ENCODE measurements at places on chromosomes 5 and 9.
A peak's percentile ranks its signal among the peaks of the same experiment; 100 is the strongest.

- DNase-seq = no peak
Measured at GRCh38 chr9:93601063-93601462, 24.7 kb downstream of the PHF2 start.

DNA sequence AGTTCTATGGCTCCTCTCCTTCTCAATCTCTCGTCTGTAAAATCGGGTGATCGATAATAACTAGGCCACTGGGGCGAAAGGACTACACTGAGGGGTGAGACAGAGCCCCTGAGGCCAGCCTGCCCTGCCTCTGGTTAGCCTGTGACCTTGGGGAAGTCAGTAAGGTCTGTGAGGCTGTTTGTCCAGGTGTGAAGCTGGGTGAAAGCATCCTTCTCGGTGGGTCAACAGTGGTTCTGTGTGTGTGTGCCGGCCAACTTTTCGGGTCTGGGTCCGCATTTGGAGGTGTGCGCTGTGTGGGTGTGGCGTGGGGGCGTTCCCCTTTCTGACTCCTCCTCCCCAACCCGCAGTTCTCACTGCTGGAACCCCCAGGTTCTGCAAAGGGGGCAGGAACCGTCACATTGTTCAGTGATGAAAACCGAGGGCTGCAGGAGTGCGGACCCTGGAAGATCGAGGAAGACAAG is 5.0 kb upstream of the RNF44 start:
- DNase-seq = no peak

GRCh38 chr5:107551088-107551487 is 119.6 kb downstream of the EFNA5 start:
- DNase-seq = no peak

DNA sequence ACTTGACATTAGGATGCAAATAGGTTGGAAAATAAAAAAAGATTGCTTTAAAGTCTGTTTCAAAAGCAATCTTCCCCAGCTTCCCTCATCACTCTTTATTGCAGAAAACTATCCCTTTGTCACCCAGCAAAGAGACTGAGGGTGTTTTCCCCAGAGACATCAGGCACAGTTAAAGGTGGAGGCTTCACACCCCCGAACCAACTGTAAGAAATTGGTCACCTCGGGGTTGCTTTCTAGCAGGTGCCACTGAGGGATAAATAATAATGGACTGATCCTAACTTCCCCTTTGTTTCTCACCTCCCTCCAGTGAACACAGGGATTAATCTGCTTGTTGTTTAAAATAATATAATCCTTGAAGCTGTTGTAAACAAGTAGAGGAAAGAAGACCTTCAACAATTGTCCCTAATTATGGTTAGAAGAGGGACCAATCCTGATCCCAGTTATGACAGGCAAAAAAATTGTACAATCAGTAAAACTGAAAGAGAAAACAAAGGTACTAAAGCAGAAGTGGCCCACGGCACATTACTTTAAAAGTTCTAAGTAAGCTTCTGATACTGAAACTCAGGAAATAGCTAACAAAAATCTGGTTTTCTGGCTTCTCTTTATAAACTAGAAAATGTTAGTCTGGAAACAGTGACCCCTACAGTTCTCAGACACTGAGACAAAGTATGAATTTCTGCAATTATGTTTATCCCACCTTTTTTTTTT is 6.6 kb upstream of the PCSK1 start:
- DNase-seq = no peak

DNA sequence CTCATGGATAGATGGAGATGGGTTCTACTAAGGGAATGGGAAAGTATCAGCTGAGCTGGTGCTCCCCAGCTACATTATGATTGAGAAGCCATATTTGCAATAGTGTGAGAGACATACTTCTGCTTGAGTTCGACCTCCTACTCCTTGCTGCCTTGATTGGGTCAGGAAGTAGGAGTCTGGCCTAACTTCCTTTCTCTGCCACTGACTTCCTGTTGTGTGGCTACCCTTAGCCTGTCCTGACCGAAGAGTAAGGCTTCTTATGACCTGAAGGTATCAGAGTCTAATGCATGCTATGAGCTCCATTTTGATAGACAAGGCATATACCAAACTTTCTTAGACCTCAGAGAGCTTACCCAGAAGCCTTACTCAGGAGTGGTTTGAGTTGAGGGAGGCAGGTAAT is 53.9 kb downstream of the OSTF1 start:
- no peak for DNase-seq

DNA sequence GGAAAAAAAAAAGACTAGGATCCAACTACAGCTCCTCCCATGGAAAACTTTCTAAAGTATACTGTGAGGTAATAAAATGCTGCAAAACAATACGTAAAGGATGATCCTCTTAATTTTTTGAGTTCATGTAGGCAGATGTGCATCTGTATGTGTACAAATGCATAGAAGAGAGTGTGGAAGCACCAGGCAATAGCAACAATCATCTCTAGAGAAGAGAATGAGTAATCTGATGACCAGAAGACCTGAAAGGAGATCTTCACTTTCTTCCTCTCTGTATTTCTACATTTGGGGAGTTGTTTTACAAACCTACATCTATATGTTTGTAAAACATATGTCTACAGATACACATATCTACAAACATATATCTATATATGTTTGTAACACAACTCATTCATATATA is 29.3 kb upstream of the SPDL1 start:
- DNase-seq = no peak

DNA sequence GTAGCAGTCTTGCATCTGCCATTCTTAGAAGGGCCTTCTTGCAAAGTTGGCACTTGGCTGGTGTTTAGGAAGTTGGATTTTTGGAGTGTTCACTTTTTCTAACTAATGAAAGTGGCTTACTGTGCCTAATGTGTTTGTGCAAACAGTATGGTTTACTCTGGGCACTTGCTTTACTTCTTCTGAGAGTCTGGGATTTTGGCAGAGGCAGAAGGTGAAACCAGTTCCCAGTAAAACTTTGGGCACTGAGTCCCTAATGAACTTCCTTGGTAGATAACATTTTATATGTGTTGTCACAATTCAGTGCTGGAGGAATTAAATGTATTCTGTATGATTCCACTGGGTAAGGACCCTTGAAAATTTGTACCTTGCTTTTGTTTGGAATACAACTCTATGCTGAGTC is 155.7 kb downstream of the FAM170A start:
- DNase-seq = no peak

GRCh38 chr5:159819591-159820411 is 96.5 kb upstream of the ADRA1B start:
- no peak for DNase-seq

- no peak for DNase-seq
Measured at GRCh38 chr5:169696621-169697510, 59.8 kb downstream of the DOCK2 start.

- DNase-seq = no peak
Measured at GRCh38 chr5:16128944-16129343, 50.6 kb downstream of the MARCHF11 start.

DNA sequence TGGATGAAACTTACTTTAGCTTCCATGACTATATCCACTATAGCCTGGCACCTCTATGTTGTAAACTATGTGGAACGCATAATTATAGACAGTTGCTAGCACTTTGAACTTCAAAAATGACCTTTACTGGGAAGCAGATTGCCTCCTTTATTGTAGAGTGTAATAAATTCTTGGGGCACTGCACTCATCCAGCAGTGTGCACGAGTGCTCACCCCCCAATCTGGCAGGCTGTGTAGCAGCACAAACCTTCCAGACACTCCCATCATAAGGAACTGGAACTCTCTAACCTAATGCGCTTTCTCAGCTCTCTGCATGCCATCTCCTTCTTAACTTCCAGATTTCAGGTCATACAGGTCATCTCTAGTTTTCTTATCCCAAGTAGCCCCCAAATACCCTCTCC is 1.5 kb upstream of the PDE6A start:
- DNase-seq = no peak

DNA sequence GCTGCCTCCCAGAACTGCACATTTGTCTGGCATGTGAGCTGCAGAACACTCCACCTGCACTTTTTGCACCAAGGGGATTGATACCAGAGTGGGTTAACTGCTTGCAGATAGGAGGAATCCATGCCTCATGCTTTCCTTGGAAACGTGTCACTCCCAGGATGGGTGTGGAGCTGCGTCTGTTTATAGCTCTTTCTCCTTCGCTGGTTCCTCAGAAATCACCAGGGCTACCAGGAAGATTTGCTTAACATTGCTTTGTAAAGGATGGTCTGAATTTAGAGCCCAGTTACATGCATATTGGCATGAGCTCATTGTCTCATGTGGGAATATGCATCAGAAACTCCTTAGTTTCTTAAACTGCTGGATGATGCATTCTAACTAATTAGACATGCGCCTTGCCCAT is 234.6 kb downstream of the GADD45G start:
- no peak for DNase-seq

DNA sequence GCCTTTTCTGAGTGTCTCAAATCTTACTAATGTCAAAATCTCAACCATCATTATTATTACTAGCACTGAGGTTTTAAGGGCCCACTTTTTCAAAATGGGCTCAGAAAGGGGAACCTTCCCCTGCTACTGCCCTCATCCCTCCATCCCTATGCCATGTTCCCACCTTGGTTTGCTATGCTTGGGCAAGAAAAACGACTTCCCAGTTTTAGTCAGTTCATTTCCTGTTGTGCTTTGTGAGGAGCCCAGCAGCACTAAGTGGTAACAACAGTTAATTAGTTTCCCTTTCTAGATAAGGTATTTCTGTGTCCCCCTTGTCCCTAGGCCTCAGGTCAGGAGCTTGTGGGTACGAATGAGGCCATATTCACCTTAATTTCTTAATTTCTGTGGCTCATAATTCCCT is 595.2 kb downstream of the RAB3C start:
- no peak for DNase-seq

DNA sequence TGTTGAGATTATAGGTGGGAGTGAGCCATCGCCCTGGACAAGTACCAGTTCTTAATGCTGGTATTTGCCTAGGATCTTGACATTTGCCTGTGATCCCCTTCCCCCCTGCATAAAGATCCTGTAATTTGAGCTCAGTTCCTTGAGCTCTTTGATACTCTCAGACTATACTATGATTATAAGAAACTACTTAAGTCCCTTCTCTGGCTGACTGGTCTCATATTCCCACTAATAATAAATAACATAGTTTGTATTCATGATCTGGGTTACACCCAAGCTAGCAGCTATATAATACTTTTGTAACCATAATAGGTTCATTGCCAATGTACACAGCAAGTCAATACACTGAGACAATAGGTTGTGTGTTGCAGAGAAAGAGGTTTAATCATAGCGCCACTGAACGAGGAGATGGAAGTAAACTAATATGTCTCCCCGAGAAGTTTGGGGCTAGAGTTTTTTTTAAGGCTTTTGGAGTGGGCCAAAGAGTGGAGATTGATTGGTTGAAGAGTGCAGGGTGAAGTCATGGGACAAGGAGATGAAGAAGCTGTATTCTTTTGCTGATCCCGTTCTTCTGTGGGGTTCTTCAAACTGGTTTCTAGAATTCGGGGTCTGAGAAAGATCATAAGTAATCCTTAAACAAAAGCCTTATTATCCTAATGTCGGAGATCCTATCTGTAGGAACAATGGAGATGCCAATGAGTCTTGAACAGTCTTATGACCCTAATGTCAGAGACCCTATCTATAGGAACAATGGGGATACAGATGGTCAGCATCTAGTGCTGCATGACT is 20.7 kb upstream of the SHOC1 start:
- no peak for DNase-seq

- DNase-seq = peak; percentile 72
Measured at GRCh38 chr9:98056269-98057137, at the start of gene NANS. TSS of gene NANS (plus strand) at chr9:98056732. CDS start at chr9:98056809, 77 bp downstream.

All from keratinocyte (primary cell).